ENCODE measurements at places on chromosomes 7 and 10. TPM values are rescaled to one million over a fixed set of nuclear protein-coding genes. Genes with fewer than 3 reads are reported as not detected.

HHEX gene
- total RNA-seq, result 2.8 TPM

NYAP1 gene
- total RNA-seq, result 2.0 TPM

SNCG gene
- total RNA-seq, result 69.4 TPM

PPP3CB gene
- 22.8 TPM for total RNA-seq

ITIH2 gene
- total RNA-seq, result not detected

ENO4 gene
- 0.34 TPM for total RNA-seq

LRRC61 gene
- 0.69 TPM for total RNA-seq

CLRN3 gene
- not detected for total RNA-seq

GIMAP7 gene
- total RNA-seq, result not detected

WNT16 gene
- total RNA-seq, result 0.09 TPM

PRR15 gene
- 0.16 TPM for total RNA-seq

ZNF853 gene
- total RNA-seq, result 3.2 TPM

FZD8 gene
- 6.0 TPM for total RNA-seq

SCART1 gene
- 3.7 TPM for total RNA-seq

GPRIN2 gene
- not detected for total RNA-seq

THNSL1 gene
- 3.3 TPM for total RNA-seq

NPSR1 gene
- not detected for total RNA-seq

CC2D2B gene
- total RNA-seq, result not detected

All from bronchial smooth muscle cell (primary cell).